Uterus (tissue), 4 donors: ENCODE measurements at places on chromosomes 13 and 19. TPM values are rescaled to one million over a fixed set of nuclear protein-coding genes. Genes with fewer than 3 reads are reported as not detected.

The GIPC3 gene
- total RNA-seq = 0.07 TPM

The TPGS1 gene
- total RNA-seq = 33.0 TPM

The TEX26 gene
- not detected for total RNA-seq

The SMAD9 gene
- total RNA-seq = 20.0 TPM

The PODNL1 gene
- total RNA-seq = not detected

GRCh38 chr19:29770648-29771047 lies 41.1 kb upstream of the CCNE1 start:
- no peaks in the 10 kb centered on the region for H3K27me3 ChIP-seq

GRCh38 chr13:49935171-49936074 lies 717 bp downstream of the SPRYD7 start:
- H3K4me3 ChIP-seq = peak overlapping the region; percentile 81
- no peaks in the 10 kb centered on the region for H3K36me3 ChIP-seq
- peaks cover 3% of the 10 kb centered on the region for H3K4me1 ChIP-seq
- H3K27ac ChIP-seq = peak overlapping the region; percentile 70

DNA sequence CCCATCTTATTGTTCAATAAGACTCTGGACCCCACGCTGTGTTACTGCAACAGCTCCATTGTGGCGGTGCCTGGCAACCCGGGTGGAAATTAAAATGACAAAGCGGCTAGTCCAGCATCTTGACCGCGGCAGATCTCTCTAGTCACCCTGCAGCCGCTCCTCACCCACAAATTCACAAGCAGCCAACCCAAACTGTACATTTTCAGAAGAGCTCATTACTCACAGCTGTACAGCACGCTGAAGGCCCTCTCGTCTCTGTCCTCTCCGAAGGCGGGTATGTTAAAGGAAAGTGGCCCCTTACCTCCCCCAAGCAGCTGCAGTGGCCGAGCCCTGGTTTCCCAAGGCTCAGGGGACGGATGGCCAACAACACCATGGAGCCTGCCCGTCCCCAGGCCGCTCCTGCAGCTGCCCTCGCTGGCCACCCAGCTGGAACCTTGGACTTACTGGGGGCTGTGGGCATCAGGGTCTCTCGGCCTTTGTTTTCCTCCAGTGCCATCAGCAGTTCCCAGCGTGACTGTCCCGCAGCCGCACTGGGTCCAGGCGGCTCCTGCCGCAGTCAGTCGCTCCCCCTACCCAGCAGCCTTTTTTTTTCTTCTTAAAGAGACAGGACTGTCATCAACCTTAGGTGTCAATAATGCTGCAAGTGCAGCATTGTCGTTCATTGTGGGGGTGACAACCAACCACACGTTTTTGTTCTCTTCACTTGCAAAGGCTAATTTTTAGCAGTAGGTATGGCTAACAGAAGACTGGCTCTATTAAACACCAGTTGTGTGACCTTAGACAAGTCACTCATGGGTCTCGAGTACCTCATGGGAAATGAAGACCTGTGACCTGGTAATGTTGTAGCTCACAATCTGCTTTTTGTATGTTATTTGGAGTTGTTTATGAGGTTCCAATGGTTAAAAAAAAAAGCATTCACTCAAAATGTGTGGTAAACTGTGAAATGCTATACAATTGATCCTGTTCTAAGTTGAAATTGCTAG lies at the start of gene SACS:
TSS of gene SACS (minus strand) at position 532 of the 983 bp plus-strand sequence. CDS start 22,463 bp downstream, outside the sequence.
- H3K4me1 ChIP-seq = no peaks in the 10 kb centered on the region
- H3K4me3 ChIP-seq = peak within 1 kb of the TSS; percentile 37
- H3K27ac ChIP-seq = peak within 1 kb of the TSS; percentile 25
